ENCODE measurements at places on chromosomes 6 and 20. TPM values are rescaled to one million over a fixed set of nuclear protein-coding genes. Genes with fewer than 3 reads are reported as not detected.

DNA sequence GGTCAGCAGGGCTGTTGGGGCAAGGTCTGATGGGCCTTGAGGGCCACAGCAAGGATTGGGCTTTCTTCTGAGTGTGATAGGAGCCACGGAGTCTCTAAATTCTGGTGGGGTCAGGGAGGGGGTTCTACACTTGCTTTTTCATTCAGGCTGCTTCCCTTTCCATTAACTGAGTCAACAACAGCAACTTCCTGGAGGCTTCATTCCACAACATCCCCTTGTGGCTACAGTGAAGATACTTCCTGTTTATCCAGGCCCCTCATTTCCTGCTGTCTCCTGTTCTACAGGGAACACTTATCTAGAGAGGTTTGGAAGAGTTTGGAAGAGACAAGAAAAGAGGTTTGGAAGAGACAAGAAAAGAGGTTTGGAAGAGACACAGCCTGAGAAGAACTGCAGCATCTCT is 144.8 kb upstream of the ENPP5 start:
- no peak for DNase-seq

DNA sequence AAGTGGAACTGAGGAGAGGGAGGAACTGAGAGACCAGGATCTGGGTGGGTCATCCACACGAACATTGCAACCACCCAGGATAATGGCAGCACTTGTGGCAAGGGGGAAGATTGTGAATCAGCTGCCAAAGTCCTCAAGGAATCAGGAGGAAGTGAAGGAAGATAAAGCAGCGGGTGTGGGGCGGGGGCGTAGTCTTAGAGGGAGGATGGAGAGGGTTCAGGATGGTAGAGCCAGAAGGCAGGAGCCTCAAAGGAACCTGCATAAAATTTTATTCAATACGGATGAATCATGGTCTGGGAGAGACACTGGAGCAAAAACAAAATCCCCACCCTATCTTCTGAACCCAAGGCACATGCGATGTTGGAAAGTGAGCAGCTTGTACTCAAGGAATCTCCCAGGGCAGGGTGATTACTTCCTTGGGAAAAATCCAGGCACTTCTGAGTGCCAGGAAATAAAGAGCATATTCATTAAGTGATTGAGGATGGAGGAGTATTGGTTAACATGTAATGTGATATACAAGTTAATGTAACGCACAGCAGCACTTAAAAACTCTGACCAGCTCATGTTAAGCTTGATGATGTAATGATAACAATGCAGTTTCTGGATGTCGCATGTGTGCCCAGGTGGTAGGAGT is 82.0 kb upstream of the B3GAT2 start:
- no peak for DNase-seq

DNA sequence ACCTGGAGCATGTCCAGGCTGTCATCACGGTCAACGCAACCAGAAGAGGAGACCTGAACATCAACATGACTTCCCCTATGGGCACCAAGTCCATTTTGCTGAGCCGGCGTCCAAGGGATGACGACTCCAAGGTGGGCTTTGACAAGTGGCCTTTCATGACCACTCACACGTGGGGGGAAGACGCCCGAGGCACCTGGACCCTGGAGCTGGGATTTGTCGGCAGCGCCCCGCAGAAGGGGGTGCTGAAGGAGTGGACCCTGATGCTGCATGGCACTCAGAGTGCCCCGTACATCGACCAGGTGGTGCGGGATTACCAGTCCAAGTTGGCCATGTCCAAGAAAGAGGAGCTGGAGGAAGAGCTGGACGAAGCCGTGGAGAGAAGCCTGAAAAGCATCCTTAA is 49.5 kb downstream of the BFSP1 start:
- DNase-seq, result no peak

DNA sequence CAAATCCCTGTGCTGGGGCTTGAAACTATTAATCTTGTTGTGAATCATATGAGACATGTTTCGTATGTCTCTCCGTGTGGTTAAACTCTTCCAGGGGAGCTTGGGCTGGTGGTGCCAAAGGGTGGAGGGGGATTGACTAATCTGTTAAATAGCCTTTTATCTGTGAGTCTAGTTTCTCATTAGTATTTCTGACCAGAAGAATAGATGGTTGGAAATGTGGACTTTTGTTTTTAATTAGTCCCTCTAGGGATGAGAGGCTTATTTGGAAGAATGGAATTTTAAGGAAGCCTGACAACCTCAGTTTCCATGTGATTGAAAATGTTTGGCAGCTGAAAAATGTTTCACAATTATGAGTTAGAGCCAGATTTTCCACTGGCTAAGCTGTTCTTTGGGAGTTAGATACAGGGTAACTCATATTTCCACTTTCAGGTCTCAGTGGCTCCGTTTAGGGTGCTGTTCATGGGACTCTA is 117.3 kb downstream of the BCKDHB start:
- no peak for DNase-seq

DNA sequence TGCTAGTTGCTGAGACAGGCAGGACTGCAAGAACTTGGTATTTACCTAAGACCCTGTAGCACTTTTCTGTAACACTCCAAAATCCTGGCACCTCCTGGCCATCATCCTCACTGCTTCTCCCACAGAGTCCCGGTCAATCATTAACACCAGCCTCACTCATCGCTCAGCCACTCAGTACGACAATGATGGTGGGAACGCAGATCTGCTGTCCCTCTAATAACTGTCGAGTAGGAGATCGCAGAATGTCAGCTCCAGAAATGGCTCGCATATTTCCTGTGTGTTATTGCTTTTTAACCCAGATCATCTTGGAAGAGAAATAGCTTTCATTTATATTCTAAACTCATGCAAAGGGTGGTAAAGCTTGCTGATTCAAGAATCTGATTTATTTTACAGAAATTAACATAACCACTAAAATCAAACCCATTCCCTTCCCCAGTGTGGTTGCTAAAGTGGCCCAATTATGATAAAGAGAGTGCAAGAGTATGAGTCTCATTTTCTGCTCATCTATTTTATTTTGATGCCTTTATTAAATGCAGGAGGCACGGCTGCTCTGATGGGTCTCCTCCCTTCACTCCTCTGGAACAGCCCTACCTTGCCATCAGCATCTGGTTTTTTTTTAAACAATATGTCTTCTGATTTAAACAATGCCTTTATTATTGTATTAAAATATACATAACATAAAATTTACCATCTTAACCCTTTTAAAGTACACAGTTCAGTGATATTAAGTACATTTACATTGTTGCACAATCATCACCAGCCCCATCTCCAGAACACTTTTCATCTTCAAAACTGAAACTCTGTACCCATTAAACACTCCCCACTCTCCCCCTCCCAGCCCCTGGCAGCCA is 28.3 kb upstream of the GGTLC1 start:
- no peak for DNase-seq

DNA sequence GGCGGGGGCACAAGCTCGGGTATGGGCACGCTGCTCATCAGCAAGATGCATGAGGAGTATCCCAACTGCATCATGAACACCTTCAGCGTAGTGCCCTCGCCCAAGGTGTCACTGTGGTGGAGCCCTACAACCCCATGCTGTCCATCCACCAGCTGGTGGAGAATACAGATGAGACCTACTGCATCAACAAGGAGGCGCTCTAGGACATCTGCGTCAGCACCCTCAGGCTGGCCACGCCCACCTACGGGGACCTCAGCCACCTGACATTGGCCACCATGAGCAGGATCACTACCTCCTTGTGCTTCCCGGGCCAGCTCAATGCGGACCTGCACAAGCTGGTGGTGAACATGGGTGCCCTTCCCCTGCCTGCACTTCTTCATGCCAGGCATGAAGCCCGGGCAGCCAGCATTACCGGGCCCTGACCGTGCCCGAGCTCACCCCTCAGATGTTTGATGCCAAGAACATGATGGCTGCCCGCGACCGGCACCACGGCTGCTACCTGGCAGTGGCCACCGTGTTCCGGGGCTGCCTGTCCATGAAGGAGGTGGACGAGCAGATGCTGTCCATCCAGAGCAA is 12.8 kb downstream of the GABRR2 start:
- DNase-seq, result no peak

- no peak for DNase-seq
Observed at GRCh38 chr6:37548067-37548674, 48.5 kb upstream of the CCDC167 start.

DNA sequence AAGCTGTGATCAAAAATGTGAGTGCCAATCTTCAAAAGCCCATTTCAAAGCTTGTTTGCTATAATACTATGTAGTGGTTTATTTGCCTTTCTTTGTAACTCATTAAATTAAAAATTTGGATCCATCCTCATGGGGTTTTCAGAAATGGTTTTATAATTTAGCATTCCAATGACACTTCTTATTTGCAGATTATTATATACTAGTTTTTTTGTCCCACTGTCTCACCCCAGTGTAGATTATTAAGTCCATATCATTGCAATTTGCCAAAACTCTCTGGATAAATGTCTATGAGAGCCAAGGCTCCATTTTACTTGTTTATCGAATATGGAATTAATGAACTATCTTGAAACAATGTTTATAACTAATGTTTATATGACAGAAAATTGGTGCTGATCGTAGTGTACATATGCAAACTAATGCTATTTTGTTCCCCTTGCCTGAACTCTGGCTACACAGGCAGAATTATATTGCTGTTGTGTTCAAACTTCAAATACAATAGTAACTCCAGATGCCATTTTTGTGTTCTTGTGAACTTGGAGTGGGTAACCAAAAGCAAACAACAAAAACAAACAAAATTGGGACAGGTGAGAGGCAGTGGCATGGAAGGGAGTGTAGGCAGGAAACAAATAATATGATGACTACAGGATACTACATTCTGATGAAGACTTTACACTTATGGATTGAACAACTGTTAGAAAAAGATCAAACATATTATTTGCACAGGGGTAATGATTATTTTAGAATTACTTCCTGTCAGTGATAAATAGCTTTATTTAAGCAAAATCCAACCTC is 307.1 kb upstream of the FLRT3 start:
- DNase-seq, result no peak

DNA sequence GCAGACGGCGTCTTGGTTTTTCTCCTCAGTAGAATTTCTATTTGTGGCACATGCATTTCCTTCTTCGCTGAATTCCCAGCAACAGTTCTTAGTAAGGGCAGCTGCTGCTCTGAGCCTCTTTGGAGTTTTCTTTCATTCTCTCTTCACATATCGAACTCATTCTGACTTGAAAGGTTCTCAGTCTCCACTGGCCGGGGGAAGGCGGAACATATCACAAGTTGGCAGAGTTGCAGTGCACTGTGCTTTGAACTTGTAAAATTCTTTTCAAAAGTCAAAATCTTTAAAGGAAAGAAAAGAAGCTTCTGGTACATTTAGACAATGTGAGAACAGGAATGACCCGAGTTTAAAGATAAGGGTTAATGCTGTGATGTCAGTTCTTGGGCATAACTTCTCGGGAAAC is 286.1 kb upstream of the MAP3K7 start:
- no peak for DNase-seq

GRCh38 chr6:105210932-105211531 is 31.2 kb upstream of the POPDC3 start:
- DNase-seq, result no peak

DNA sequence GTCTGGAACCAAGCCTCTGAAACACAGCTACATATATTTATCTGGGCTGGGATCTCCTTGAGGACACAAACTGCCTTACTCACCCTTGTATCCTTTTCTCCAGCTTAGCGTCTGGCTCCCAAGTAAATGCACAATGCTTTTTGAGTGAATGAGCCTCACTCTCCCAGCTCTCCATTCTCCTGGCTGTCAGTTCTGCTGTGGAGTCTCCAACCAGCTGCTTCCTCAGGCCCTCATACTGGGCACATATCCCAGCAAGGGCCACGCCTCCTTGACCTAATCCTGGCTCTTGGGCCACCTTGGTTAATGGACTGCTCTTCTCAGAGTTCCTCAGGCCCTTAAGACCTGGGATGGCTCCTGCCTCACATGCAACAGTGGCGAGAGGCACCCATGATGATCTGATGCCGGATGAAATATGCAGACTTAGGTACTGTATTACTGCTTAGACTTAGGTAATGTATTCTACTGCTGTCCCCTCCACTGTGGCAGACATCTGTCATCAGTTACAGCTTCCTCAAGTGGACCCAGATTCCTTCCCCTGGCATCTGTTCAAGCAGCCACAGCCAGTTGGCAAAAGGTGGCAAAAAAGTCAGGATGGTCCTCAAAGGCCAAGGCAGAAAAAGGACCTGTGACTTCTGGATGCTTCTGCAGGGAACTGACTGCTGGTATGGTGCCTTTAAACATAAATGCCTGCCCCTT is 16.5 kb downstream of the SNHG17 start:
- no peak for DNase-seq

DNA sequence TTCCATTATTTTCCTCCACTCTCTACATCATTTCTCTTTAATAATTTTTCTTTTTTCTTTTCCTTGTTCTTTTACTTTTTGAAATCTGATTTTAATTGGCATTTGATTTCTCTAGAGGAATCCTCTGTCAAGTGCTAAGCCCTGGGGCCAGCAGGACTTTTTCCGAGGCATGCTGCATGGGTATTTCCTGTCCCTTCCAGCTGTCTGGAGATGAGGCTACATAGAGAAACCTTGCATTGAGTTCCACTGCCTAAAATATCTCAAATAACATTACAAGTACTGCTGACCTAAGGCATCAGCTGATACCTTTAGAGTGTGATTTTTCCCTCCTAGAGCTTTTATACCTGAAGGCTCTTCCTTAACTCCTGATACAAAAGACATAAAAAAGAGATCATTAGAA is 6.2 kb downstream of the RNF217 start:
- DNase-seq, result no peak

- DNase-seq, result no peak
Observed at GRCh38 chr6:134103006-134103405, 50.6 kb upstream of the SLC2A12 start.

DNA sequence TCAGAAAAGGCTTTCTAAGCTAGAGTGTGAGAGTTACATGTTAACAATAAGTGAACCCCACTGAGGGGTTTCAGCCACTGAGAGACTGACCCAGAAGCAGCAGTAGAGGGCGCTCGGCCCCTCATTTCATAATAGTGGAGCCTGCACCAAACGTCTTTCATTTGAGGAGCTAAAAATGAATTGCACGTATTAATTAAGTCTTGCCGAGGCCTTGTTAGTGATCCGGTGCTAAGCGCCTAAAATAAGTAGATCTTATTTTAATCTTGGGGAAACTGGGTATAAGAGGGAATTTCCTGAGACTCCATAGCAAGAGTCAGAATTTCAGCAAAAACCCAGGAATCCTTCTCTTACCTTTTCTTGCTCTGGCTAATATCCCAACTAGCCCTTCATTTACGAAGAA is 209.7 kb downstream of the FARS2 start:
- no peak for DNase-seq

The HLA-DRB5 gene
- 121 TPM for total RNA-seq

The LPA gene
- total RNA-seq, result not detected

The CD83 gene
- total RNA-seq, result 1.3 TPM

The BTN1A1 gene
- total RNA-seq, result not detected

The CALHM6 gene
- total RNA-seq, result 4.2 TPM

The SAMD3 gene
- total RNA-seq, result 2.0 TPM

Measured in left colon (tissue), 2 donors.